Lung microvascular endothelial cell (primary cell): ENCODE measurements at places on chromosomes 11 and 22. TPM values are rescaled to one million over a fixed set of nuclear protein-coding genes. Genes with fewer than 3 reads are reported as not detected.
A peak's percentile ranks its signal among the peaks of the same experiment; 100 is the strongest.

The IGSF9B gene
- total RNA-seq, result not detected in 2 replicates

The CCDC89 gene
- under 0.01 TPM in 1 of 2 replicates, not detected in the other for total RNA-seq

The MMP13 gene
- not detected in 2 replicates for total RNA-seq

GRCh38 chr11:69358398-69359020 lies 64.6 kb downstream of the MYEOV start:
- no peak for DNase-seq

DNA sequence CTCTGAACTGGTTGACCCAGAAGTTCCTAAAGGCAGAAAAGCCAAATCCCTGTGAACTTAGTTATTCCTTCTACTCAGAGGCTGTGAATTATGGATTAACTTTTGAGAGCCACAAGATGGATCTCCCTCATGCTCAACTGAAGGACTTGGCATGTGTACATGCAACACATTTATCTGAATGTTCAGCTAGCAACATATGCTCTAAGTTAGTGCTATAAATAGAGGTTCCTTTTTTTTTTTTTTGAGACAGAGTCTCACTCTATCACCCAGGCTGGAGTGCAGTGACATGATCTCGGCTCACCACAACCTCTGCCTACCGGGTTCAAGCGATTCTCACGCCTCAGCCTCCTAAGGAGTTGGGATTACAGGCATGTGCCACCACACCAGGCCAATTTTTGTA lies 40.1 kb downstream of the EIF4ENIF1 start:
- DNase-seq, result no peak

DNA sequence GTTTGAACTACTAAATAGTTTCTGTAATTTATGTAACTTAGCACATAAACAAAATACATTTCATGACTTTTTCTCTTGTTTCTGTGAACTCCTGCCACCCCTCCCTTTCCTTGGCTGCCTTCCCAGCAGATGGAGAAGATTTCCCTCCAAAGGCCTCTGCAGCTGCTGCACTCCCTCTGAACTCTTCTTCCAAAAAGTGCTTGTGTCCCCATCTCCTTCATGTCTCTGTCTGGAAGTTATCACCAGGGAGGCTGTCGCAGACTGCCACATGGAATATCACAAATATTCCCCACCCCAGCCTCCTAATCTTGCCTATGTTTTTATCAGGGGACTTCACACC lies 1068.3 kb downstream of the OPCML start:
- DNase-seq, result no peak

- no peak for DNase-seq
These were observed 13.2 kb downstream of the RAC2 start for GRCh38 chr22:37230673-37231405.

- no peak for DNase-seq
These were observed 385.4 kb downstream of the TMEM135 start for GRCh38 chr11:87423161-87423560.

- DNase-seq, result no peak
These were observed 34.2 kb upstream of the CTTN start for GRCh38 chr11:70364178-70364577.

The KCNQ1OT1 gene
- total RNA-seq, result 0.44 and 0.79 TPM in 2 replicates

The MPEG1 gene
- not detected in 2 replicates for total RNA-seq

The HSD17B12 gene
- 64.5 and 94.8 TPM in 2 replicates for total RNA-seq

DNA sequence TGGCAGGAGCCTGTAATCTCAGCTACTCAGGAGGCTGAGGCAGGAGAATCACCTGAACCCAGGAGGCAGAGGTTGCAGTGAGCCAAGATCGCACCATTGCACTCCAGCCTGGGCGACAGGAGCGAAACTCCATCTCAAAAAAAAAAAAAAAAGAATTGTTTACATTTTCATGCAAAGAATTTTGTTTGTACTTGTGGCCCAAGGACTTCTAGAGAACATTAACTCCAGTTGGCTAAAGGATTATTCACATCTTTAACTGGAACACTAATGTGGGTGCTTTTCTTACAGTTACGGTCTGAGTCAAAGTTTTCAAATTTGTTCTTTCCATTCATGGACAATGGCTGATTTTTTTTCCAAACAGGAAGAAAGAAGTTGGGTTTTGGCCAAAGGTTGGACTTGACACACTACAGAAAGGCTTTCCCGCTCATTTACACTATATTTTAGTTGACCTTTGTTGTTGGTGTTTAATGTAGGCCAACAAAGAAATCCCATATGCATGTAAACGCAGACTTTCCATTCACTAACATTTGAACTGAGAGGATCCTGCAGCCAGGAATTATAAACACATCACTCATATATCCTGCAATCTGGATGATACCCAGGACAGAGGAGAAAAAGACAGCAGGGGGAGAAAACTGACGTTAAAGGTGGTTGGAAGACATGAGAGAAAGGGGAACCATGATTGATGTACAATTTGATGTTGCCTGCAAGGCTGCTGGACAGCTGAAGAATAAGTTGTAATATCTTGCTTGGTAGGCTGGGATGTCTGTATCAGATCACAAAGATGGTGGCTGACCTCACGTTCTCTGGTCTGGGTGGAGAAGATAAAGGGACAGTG lies 13.1 kb downstream of the POU2AF1 start:
- DNase-seq, result no peak

DNA sequence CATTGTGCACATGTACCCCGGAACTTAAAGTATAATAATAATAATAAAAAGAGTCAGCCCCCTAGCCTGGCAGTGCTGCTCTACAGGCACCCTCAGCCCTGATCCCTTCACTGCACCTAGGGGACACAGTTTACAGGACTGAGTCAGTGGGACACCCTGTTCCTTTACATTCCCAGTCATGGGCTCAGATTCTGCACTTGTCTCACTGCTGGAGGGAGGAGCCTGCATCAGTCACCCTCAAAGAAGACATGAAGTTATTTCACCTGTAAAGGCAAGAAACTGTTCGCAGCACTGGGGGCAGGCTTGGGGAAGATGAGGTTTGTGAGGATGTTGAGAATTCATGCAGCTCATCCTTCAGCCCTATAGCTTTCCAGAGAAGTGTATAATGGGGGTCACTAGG lies 50.7 kb upstream of the VPREB1 start:
- DNase-seq, result no peak

The RNH1 gene
- 165 and 169 TPM in 2 replicates for total RNA-seq

- DNase-seq, result no peak
These were observed 22.7 kb upstream of the PLEKHA7 start for GRCh38 chr11:17036666-17037658.

The TMX2 gene
- 37.7 and 54.2 TPM in 2 replicates for total RNA-seq

- DNase-seq, result no peak
These were observed 19.3 kb downstream of the TREH start for GRCh38 chr11:118659953-118660680.

- DNase-seq, result no peak
These were observed 46.4 kb downstream of the CD82 start for GRCh38 chr11:44611687-44612434.

GRCh38 chr11:130840679-130841078 lies 75.6 kb downstream of the SNX19 start:
- DNase-seq, result no peak

DNA sequence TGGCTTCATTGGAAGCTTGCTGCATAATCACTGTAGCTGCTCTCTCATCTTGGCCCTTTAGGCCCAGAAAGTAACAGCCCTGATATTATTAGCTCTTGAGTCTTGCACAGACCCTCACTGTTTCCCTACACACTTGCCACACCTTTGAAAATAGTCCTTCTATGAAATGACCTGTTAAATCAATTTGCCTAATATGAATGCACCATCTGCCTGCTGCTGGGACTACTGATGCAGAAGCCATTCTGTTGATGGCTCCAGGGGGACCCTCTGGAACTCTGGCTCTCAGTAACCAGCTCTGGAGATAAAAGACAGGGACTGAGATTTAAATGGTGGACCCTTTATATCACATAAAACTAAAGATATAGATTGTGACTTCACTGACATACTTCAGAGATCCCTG lies 14.7 kb upstream of the AMPD3 start:
- DNase-seq, result no peak

DNA sequence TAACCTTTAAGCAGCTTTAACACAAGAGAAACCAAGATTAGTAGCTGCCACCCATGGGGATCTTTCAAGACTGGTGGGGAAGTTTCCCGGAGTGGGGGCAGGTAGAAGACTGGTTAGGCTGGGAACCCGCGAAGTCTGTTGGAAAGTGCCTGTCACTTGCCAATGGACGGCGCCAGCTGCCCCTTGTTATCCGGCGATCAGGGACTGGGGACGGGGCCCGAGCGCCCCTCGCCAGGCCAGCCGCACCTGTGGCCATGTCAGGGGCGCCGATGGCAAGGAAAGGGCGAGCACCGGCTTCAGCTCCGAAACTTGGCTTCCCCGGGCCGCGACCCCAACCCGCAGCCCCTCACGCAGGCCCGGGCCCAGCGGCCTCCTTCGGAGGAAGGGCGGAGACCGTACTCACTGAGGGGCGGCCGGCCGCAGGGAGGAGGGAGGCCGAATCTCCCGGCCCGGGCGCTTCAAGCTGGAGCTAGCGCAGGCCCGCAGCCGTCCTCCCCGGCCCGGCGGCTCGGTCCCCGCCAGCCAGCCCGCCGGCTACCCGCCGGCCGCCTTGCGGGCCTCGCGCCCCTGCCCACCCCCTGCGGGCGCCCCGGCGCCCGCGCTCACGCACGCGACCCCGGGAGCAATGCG lies 539 bp downstream of the EIF4ENIF1 start:
- peak; percentile 39 for DNase-seq

The CLDN5 gene
- 533 and 904 TPM in 2 replicates for total RNA-seq

GRCh38 chr11:15367695-15368094 lies 253.0 kb downstream of the INSC start:
- DNase-seq, result no peak

DNA sequence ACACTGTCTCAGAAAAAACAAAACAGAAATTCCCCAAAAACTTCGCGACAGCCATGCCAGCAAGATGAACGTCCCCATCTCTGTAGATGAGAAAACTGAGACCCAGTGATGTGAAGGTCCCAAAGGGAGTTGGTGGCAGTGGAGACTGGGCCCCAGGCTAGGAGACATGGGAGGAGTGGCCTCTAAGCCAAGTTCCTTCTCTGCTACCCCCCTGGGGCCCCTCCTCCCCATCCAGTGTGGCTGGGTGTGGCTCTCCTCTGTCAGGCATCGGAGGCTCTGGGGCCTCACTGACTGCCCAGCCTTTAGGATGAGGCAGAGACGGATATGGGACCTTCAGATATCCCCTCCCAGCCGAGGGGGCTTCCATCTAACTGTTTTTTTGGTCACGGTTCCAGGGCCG lies 9.8 kb downstream of the RELT start:
- DNase-seq, result no peak

The IRAG1 gene
- total RNA-seq, result 0.44 and 0.79 TPM in 2 replicates

The OR5A1 gene
- not detected in 2 replicates for total RNA-seq

GRCh38 chr11:91698845-91699244 lies 525.8 kb upstream of the FAT3 start:
- DNase-seq, result no peak

The ACRV1 gene
- total RNA-seq, result under 0.01 TPM in 1 of 2 replicates, not detected in the other

GRCh38 chr11:58934945-58935513 lies 4.3 kb upstream of the GLYATL1 start:
- no peak for DNase-seq

DNA sequence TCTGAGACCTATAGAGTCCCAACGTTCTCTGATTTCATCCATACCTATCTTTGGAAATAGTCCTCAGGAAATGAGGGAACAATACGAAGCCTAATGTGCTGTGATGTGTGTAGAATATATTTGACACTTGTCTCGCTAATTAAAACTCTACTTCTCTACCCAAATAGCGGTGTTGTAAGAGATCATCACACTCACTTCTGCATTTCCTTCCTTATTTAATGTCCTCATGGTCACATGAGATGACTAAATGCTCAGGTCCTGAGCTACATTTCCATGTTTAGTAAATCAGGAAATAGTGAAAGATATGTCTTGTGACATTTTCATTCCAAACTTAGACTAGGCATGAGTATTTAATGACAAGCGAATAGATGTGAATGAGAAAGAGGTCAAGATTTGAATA lies 112.3 kb downstream of the MAML2 start:
- DNase-seq, result peak; percentile 93

GRCh38 chr11:67508486-67509121 lies 642 bp upstream of the CDK2AP2 start:
- peak; percentile 98 for DNase-seq

The MUC5B gene
- not detected in 2 replicates for total RNA-seq

The NUMA1 gene
- 103 and 107 TPM in 2 replicates for total RNA-seq

GRCh38 chr11:124481365-124482323 lies 36.1 kb upstream of the OR8B8 start:
- peak; percentile 52 for DNase-seq

GRCh38 chr11:86579406-86579731 lies 93.0 kb downstream of the ME3 start:
- peak; percentile 61 for DNase-seq

The OR52K1 gene
- not detected in 2 replicates for total RNA-seq

The GVQW3 gene
- total RNA-seq, result 0.40 and 0.44 TPM in 2 replicates

GRCh38 chr22:24400726-24401596 lies 26.4 kb upstream of the ADORA2A start:
- peak; percentile 63 for DNase-seq

DNA sequence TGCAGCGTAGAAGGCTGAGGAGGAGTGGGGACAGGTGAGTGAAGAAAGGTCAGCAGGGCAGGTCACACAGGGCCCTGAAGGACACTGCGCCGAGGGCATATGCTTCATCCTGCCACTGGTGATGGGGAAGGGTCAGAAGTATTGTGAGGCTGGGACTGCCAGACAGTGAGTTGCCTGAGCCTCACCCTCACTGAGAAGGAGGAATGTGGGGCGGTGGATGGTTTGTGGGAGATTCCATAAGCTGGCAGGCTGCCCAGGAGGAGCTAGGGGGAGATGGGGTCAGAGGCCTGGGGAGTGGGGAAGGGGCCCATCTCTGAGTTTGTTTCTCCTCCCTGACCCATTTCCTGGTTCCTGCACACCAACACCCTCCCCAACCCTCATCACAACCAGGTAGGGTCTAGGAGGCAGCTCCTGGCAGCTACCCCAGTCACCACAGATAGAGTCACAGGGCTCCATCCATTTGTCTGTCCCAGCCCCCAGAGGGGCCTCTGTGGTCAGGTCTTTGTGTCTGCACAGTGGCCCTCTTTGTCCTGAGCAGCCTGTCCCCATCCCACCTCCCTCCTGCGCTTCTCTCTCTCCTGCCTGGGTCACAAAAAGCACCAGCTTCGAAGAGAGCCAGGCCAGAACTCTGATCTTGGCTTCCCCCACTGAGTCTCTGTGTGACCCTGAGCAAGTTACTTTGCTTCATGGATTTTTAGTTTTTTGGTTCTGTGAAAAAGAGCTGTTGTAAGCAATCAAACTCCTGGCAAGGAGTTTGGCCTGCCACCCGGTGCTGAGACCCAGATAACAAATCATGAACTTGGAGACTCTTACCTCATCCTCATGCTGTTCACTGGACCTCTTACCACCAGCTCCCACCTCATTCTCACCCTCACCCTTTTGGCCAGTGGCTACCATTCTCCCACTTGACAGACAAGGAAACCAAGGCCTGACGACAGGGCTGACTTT lies 4.6 kb upstream of the P2RY2 start:
- DNase-seq, result no peak

DNA sequence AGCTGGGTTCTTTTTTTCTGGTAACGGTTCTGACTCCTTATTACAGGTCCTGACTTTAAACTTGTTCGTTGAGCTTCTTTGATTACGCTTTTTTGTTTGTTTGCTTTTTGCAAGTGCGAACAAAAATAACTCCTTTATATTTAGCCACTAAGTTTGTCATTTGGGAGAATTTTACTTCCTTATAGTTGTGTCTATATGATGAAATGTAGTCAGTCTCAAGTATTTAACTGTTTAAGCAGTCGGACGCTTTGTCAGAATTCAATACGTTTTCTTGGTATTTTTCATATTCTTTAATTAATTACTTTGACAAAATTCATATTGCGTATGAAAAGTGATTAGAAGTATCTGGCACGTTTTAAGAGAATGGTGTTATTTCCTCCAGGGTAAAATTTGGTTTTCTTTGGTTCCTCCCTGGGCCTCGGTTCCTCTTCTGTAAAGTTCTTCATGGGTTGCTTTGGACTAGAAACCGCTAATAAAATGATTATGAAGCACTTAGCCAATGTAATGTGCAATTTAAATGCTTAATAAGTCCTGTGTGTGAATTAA lies 1.3 kb downstream of the CBL start:
- no peak for DNase-seq
